Activated CD8-positive, alpha-beta memory T cell treated with anti-CD3 and anti-CD28 coated beads, Interleukin-2, amount 50 U/mL, for 4 hours (primary cell): ENCODE measurements at places on chromosomes 3 and 15.

DNA sequence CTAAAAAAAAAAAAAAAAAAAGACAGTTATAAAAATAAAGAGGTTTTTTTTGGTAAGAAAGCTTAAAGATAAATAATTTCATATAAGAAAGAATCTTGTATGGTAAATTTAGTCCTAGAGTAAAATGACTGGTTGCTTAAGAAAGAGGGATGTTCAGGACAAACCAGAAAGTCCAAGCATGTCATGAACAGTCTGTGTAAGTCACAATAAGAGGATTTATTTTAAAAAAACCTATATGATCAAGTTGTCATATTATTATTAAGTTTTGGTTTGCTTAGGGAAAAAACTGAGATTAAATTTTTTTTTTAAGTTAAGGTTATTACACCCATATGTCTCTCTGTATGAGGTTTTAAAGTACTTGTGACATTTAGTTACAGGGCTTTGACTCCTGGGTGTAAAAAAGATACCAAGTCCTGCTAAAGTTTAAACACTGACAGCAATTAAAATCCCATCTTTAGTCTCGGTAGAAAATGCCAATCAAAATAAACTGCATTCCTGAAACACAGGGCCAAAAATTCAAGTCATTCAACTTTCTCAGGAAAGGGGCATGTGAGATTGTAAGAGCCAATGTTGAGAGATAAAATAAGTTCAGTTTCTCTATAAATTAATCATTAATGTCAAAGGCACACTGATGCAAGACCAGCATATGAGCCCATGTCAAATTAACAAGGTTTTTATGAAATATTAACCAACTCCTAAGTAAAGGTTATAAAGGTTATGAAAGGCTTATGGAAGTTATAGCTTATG is 8.5 kb upstream of the BDH1 start:
- DNase-seq: no peak

DNA sequence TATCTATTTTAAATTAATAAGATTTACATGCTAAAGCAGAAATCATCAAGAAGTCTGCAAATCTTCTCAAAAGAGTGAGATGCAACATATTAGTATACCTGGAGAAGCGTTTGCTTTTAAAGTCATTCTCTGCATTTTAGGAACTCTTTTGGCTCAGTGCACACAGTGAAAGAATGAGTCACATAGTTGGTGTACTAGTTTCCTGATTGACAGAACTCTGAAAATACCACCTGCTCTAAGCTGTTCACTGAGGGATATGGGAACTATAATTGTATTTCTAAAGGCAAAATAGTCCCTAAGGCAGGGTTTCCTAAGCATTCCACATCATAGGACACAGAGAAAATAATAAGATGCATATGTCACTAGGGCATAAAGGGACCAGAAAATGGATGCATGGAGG is 838.5 kb downstream of the DIPK2A start:
- no peak for DNase-seq

DNA sequence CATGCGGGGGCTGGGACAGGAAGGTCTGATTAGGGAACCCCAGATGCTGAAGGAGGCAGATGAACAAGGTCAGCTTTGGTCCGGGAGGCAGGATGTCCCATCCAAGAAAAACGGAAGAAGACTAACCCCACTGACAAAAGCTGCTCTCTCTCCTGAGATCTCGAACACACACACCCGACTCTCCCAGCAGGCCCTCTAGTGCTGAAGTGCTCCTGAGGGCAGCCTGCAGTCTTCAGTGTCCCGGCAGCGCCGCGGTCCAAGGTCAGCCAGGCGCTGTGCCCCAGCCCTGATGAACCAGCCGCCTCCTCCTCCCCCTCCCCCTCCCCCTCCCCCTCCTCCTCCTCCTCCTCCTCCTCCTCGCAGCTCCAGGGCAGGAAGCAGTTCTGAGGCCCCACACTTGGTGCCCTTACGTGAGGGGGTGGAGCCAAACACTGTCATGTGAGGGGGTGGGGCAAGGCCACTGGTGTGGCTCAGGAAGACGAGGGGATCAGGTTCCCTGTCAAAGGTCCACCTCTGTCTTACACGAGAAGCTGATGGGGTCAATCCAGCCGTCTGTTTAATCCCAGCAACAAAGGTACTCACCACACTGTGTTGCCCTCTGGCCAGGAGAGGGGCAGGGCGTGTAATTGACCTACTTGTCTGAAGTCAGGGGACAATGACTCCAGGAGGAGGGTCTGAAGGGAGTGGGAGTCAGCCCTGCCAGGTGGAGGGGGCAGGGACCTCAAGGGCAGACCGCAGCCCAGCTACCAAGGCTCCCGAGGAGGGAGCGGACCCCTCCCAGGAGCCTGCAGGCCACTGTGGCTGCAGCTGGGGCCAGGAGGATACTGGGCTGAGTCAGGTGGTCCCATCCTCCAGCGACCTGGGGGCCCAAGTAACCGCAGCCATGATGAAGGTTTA is 34.3 kb downstream of the PRR23E start:
- DNase-seq: no peak

DNA sequence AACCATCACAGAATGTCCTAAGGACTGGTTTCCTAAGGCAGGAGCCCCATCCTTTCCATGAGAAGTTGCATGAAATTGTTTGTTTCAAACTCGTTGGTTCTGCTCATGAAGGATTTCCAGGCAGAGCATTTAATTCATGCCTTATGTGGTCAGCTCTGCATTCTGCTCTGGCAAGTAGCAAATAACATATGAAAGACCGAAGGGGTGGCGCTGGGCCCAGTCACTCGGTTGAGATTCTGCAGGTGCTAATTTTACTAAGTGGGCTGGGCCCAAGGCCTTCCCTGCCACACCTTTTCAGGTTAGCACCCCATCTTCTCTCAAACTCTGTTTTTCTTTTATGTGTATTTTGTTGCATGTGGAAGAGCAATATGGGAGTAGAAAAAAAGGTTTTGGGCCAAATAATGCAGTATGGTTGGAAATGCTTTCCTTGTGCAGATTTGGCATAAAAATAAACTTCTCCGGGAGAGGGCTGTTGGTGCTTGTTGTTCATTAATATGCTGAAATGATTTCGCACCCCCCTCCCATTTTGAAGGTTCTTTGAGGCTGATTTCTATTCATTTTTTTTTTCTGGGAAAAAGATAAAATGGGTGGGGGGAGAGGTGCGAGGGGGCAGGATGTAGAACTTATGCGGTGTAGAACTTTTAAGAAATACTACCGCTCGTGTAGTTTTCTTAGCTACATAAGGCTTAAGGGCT is 182.9 kb upstream of the FEZF2 start:
- DNase-seq: no peak

DNA sequence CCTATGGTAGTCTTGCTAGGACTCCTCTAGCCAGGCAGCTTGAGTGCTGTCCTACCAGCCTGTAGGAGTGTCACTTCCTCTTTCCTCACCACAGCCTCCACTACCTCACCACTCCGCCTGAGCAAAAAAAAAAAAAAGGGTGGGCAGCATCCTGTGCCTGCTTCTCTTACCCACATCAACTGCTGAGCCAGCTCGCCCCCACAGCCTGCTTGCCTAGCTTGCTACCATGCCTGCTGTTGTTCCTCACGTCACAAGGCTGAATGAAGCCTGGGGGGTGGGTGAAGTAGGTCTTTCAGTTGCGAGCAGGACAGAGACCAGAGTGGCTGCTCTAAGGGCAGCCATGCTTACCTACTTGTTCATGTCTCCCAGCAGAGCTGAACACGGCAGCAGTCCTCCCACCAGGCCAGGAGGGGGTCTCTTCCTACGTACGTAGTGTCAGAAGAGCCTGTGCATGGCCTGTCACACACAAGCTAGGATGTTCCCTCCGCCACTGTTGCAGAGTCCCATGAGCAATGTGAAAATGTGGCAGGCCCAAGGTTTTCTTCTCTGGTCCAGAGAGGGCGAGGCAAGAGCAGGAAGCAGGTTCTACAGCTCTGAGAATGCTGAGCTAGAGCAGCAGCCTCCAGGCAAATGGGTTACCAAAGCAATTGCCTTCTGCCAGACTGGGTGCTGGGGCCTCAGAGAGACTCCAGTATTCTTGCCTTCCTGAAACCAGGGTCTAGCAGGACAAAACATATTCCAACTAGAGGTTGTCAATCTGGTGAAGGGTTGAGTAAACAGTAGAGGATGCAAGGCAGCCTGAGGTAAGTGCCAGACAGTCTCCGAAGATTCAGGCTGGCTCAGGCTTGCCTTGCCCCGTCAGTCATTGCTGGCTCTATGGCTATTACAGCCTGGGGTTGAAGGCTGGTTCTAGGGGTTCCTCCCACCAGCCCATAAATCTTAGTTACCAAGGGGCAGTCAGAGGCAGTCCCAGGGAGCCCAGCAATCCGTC is 8.1 kb downstream of the PPM1M start:
- DNase-seq: peak; percentile 79

GRCh38 chr15:64991536-64992135 is 1.9 kb upstream of the SPG21 start:
- no peak for DNase-seq

- DNase-seq: no peak
Measured at GRCh38 chr15:50883903-50884302, 24.6 kb upstream of the AP4E1 start.

- DNase-seq: no peak
Measured at GRCh38 chr3:141790171-141790570, 27.0 kb downstream of the GRK7 start.

DNA sequence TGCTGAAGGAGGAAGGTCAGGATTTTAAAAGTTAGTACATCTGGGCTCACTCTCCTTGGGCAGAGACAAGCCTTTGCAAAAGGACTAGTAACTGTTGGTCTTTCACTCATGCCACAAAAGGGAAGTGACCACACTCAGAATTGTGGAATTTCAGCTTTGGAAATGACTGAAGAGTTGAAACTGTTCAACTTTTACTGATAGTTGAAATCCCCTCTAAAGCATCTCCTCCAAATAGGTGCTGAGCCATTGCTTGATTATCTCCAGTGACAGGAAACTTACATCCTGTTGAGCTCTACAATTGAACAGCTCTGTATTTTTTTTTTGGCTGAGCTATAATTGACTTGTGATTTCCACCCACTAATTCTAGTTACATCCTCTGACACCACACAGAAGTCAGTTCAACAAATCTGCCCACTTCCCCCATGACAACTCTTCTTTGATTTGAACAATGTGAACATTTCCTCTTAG is 254.8 kb upstream of the TPRG1 start:
- DNase-seq: no peak

- DNase-seq: no peak
Measured at GRCh38 chr15:81880833-81881232, 165.0 kb downstream of the MEX3B start.

GRCh38 chr3:58659051-58659675 is 7.4 kb downstream of the FAM3D start:
- no peak for DNase-seq

- DNase-seq: no peak
Measured at GRCh38 chr3:171821778-171822358, 11.6 kb upstream of the PLD1 start.

- DNase-seq: no peak
Measured at GRCh38 chr15:100330629-100331215, 11.1 kb downstream of the ADAMTS17 start.

- DNase-seq: no peak
Measured at GRCh38 chr3:168801794-168802193, 706.1 kb upstream of the GOLIM4 start.

GRCh38 chr3:196639483-196640296 is at the start of gene NRROS:
Gene NRROS (plus strand): TSS chr3:196639694. CDS start chr3:196654540, 14,846 bp downstream.
- DNase-seq: peak; percentile 58

DNA sequence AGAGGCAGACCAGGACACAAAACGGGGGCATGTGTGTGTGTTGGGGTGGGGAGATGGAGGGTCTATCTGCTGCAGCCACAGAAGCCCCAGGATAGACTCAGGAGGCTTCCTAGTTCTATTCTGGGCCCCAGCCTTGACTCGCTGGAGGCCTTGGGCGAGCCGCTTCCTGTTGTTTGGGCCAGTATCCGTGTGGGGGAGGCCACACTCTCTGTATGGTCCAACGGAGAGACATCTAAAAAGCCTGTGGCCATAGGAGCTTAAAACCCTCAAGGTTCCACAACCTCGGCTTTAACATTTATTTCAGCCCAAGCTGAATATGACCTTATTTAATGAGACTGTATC is 32.8 kb downstream of the POC1A start:
- DNase-seq: no peak

GRCh38 chr3:32146746-32147211 is 40.4 kb downstream of the GPD1L start:
- no peak for DNase-seq

- no peak for DNase-seq
Measured at GRCh38 chr3:138062626-138063025, 52.7 kb downstream of the CLDN18 start.

GRCh38 chr3:171994646-171995428 is 44.5 kb upstream of the FNDC3B start:
- DNase-seq: no peak

- no peak for DNase-seq
Measured at GRCh38 chr3:32759342-32759741, 58.5 kb upstream of the TRIM71 start.

DNA sequence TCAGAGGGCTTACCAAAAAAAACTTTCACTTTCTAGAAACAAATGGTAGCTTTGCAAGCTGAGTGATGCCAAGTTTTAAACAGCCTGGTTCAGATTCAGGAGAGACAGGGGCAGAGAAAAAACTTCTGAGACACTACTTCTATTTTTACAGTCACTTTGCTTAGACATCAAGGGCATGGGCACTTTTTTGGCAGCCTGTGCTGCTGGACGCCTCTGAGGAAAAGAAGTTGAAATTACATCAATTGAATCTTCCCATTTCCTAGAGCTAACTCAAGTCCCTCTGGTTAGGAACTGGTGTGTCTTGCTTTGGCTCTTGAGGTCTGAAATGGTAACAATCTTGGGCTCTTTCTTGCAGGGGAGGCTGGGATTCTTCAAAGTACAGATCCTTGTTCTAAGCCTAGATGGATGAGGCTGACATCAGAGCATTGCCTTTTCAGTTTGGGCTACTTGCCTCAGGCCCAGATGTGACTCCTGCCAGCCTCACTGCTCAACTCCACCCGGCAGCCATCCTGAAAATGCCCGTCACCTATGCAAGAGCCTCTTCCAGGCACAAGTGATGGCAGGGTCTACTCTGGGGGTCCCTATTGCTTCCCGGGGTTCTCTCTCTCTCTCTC is 357.5 kb downstream of the FOXP1 start:
- no peak for DNase-seq

- DNase-seq: no peak
Measured at GRCh38 chr15:25508369-25509002, 69.7 kb upstream of the UBE3A start.

- DNase-seq: no peak
Measured at GRCh38 chr3:30187366-30187765, 419.0 kb upstream of the TGFBR2 start.

DNA sequence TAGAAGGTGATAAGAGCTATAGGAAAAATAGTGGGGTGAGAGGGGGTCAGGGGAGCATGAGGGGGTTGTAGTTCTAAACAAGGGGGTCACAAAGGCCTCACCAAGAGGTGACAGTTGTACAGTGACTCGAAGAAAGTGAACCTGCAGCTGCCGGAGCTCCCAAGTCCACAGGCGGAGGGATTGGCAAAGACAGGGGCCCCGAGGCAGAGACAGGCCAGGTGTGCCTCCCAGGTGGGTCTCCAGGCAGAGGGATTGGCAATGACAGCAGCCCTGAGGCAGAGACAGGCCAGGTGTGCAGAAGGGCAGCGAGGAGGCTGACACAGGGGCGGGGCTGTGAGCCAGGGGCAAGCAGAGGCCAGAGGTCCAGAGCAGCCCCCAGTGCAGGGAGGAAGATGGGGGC is 63.7 kb downstream of the DNAJB8 start:
- no peak for DNase-seq
